NT2/D1 (cell line): ENCODE measurements at places on chromosomes 16 and 17.
A peak's percentile ranks its signal among the peaks of the same experiment; 100 is the strongest.

DNA sequence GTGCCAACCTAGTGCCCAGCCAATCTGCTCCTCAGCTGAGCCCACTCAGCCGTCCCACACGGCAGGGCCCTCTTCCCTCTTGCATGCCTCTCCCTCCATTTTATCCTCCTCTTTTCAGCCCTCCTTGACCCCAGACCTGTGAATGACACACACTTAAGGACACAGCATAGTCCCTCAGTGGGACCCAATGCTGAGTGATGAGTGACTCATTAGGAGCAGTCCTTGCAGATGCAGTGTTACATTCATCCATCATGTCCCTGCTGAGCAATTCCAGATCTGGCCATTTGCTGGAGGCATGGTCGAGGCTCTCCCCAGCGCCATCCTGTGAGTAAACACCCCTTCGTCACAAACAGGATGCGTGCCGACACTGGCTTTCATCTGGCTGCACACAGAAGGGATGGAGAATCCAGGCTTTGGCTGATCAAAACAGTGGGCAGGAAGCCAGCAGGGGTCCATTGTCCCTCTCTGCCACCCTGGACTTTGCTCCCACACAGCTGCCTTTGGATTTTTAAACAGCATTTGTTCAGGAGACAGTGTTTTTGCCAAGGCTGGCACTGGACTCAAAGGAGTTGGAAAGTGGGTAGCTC lies 122.6 kb downstream of the AXIN2 start:
- DNase-seq = no peak

- peak; percentile 32 for DNase-seq
Observed at GRCh38 chr16:12535535-12536411, 267.9 kb downstream of the CPPED1 start.

- DNase-seq = no peak
Observed at GRCh38 chr16:81921843-81922584, 89.3 kb downstream of the SDR42E1 start.

DNA sequence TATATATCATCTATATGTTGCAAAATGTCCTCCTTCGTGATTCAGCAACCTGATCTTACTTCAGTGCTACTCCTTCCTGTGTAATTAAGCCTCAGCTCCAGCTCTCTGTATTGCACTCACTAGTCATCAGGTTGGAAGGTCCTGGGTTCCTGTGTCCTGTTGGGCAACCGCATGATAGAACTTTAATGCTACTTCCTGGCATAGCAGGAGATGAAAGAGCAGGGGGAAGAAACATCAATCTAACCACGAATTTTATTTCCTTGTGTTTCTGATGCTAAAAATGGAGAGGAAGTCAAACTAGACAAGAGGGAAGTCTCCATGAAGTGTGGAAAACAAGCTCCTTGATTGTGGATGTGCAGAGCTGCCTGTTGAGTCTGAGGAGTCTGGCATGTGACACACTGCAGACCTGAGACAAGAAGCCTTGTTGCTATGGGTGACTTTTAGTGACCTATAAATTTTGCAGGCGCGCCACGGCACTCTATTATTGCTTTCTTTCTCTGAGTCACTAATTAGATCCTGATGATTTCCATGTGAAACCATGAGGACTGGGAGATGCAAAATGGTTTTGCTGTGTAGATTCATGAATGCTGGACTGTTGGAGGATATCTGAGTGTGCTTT lies 25.6 kb downstream of the IGSF6 start:
- no peak for DNase-seq

GRCh38 chr16:85170590-85171003 lies 58.3 kb upstream of the CIBAR2 start:
- DNase-seq = no peak

GRCh38 chr16:23040246-23040645 lies 109.0 kb downstream of the USP31 start:
- no peak for DNase-seq

GRCh38 chr16:66651965-66652364 lies 44.6 kb downstream of the CMTM4 start:
- DNase-seq = no peak

- no peak for DNase-seq
Observed at GRCh38 chr16:87930456-87930855, 5.9 kb downstream of the CA5A start.

DNA sequence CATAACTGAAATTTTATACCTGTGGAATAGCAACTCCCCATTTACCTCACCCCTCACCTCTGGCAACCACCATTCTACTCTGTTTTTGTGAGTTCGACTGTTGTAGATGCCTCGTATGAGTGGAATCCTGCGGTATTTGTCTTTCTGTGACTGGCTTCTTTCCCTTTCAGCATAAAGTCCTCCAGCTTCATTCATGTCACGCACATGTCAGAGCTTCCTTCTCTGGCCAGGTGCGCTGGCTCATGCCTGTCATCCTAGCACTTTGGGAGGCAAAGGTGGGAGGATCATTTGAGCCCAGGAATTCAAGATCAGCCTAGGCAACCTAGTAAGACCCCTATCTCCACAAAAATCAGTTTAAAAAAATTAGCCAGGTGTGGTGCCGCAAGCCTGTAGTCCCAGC lies 278.4 kb downstream of the PARN start:
- DNase-seq = no peak

DNA sequence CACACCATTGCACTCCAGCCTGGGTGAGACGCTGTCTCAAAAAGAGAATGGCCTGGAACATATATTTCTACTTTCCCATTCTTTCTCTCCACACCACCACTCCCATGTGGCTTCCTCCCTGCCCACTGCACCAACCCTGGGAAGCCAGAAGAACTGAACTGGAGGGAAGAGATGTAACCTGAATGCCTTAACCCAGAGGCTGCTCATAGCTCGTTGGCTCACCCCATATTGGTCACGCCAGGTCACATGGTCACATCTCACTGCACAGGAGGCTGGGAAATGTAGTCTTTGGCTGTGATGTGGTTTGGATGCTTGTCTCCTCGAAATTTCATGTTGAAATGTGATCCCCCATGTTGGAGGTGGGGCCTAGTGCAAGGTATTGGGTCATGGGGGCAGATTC lies 5.9 kb upstream of the DNAH17 start:
- no peak for DNase-seq

DNA sequence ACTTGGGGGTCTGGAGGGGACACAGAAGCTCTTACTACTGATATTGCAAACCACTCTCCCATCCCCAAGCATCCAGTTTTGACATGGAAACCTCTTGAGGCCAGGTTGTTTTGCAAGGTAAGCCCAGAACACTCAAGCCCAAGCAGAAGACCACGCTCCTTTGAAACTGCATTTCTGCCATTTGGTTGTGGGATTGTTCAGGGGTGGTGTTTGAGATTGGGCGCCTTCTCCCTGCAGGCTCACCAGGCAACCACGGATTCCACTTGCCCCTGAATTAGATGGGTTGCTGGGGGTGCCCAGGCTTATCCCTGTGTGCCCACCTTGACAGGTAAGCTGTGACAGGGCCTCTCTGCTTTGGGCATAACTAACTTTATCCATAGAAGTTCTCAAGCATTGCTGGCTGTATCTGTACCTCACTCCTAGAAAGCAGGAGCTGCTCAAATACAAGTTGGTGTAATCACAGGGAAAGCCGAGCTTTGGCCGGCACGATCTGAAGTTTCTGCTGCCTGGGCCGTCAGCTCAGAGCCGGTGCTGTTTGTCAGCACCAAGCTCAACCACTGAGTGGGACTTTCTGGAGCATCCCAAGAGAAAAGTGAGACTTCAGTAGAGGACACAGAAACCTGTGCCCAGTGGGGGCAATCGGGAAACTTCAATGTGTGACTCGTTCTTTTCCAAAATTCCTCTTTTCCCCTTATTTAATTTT lies 93.6 kb downstream of the CYLD start:
- DNase-seq = no peak
